Tongue (tissue), 3 donors: ENCODE measurements at places on chromosomes 1 and 21. TPM values are rescaled to one million over a fixed set of nuclear protein-coding genes. Genes with fewer than 3 reads are reported as not detected.

DNA sequence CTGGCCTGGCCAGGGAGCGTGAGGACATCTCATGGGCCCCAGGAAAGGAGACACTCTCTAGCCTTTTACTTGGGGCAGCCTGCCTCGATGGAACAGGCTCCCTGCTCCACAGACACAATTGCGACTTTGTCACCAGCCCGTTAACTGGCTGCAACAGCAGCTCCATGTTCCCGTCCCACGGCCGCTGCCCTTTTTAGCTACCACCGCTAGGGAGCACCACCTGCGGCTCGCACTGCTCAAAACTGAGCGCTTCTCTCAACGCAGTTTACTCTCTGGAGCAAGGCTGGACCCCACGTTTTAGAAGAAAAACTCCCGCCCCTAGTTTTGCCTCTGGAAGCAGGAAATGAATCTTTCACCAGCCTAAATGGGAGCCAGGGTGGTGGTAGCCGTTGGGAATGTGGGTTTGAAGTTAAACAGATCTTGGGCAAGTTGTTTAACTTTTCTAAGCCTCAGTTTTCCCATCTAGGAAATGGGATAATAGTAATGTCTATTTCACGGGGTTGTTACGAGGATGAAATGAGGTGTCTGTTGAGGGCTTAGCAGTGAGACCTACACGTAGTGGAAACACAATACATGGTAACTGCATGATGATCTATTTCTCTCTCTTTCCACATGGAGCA is 3.5 kb upstream of the LRRC38 start:
- peak; percentile 40 for DNase-seq

DNA sequence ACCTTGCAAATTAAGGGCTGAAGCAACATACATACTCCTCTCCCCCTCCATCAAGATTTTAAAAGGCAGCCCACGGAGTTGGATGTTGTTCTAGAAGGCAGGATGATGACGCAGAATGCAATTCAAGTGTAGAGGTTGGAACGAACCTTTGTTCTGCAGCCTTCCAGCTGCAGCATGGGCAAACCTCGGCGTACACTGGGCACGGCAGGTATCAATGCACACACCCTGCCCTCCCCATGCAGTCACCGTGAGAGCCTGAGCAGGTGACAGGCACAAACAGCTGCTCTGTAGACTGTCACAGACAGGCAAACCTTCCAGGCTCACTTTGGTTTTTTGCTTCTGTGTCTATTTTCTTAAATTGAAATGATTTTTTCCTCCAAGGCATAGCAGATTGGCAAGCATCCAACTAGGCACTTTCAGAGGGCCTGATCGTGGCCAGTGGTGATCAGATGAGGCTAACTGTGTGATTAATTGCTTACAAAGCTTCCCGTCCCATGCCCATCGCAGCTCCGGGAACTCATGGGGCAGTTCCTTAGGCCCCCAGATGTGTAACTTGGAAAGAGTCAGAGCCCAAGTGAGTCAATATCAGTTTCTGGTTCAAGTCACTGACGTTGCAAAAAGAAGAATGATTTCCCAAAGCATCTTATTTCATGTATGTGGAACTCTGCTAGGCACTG is 82.3 kb downstream of the ITPKB start:
- no peak for DNase-seq

GRCh38 chr1:201309416-201309815 is 26.1 kb downstream of the PKP1 start:
- peak; percentile 86 for DNase-seq

DNA sequence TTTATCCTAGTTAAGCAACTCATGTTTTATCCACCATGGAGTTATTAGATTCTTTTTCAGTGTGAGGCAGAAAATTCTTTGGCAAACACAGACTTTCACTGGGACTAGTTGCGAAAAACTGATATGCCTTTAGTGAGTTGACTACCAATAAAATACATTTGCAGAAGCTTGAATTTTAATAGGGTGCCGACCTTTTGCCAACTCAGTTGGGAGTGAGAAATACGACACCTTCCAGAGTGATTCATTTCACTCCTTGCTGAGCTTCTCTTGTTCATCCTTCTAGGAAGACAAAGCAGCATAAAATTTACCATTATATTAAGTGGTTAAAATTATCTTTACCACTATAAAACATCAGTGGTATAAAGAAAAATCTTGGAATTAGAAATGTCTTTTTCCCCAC is 1.2 kb upstream of the KRTAP23-1 start:
- DNase-seq, result no peak

DNA sequence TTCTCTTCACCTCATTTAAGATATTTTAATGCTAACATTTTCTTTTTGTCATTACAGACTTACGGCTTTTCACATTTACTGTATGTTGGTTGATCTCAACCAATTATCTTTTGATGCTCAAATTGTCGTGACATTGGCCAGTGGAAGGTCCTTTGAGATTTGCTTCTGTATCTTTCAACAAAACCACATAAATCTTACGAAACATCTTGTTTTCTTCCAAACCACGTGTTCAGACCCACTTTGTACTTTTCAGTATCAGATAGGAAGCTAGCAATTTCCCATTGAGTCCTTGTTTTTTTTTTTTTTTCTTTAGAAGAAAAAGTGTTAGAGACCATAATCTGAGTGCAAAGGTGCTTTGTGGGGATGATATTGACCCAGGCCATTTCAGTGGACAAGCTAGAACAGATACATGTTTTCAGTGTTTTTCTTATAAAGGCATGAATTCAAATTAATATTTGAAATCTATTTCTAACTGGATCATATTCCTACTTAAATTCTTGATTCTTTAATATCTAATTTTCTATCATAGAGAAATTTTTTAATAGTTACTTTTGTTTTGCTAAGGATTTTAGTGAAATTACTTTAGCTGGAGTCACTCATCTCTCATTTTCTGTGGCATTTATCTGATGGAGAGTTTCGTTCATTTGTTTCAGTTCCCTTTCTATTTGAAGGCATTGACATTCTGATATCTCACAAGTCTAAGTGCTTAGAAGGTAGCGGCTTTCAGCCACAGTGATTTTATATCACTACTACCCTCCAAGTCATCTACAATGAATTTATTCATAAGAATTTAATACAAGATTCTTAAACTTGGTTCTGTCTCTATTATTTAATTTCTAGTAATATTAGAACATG is 26.7 kb downstream of the ATG4C start:
- no peak for DNase-seq

- DNase-seq, result no peak
Observed at GRCh38 chr1:59672851-59673572, 141.7 kb upstream of the HOOK1 start.

- peak; percentile 73 for DNase-seq
Observed at GRCh38 chr1:31593770-31594632, 17.7 kb downstream of the TINAGL1 start.

GRCh38 chr21:41653243-41653953 is 113.5 kb downstream of the RIPK4 start:
- no peak for DNase-seq

GRCh38 chr1:203702130-203702577 is 62.8 kb upstream of the LAX1 start:
- peak; percentile 86 for DNase-seq

DNA sequence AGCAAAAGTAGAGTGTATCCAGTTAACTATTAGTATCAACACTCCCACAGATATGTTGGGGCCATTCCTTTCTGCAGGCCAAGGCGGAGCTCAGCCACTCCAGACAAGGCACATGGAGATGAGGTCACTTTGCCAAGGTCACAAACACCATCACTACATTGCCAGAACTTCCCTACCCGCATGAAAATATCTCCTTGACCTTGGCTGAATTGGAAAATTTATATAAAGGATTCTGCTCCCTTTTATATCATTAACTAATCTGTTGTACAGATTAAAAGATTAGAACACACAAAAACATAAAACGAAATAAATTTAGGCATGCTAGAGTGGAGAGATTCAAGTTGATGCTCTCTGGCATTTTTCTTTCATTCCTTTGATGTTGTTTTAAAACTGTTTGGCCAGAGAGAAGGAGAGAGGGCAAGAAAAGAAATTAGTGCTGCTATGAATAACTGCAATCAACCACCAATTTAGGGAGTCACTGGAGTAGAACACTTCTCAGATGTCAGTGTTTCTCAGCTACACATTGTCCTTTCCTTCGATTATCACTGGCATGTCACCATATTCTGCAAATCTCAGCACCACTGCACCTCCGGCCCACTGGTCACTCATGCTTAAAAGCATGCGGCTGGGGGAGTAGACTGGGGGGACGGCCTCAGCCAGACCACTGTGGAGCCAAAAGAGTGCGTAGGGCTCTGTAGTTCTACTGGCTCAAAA is 78.7 kb upstream of the ATP1B1 start:
- DNase-seq, result no peak

GRCh38 chr1:78355656-78356055 is 135.1 kb upstream of the PTGFR start:
- no peak for DNase-seq

DNA sequence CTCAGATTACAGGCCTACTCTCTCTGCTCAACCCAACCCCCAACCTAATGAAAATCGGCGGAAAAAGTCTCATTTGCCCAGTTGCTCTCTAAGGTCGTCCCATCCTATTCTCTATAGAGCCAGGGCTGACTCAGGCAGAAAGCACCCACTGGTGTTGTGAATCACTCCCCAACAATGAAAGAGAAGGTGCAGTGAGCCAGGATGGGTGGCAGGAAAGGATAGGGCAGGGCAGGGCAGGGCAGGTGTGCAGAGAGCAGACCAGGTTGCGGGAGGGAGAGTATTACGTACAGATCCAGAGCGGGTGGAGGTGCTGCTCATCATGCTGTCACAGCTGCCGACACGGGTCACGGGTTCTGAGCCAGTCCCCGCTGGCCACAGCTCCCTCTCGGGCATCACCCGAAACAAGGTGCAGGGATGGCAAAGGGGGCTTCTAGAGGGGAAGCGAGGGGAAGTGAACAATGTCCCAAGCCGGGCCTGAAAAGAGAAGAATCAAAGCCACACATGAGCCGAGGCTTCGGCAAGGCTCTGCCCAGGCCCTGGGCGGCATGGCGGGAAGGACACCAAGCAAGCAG is 5.3 kb downstream of the C1orf116 start:
- no peak for DNase-seq

GRCh38 chr1:159902541-159902940 is 2.6 kb upstream of the CFAP45 start:
- DNase-seq, result no peak

DNA sequence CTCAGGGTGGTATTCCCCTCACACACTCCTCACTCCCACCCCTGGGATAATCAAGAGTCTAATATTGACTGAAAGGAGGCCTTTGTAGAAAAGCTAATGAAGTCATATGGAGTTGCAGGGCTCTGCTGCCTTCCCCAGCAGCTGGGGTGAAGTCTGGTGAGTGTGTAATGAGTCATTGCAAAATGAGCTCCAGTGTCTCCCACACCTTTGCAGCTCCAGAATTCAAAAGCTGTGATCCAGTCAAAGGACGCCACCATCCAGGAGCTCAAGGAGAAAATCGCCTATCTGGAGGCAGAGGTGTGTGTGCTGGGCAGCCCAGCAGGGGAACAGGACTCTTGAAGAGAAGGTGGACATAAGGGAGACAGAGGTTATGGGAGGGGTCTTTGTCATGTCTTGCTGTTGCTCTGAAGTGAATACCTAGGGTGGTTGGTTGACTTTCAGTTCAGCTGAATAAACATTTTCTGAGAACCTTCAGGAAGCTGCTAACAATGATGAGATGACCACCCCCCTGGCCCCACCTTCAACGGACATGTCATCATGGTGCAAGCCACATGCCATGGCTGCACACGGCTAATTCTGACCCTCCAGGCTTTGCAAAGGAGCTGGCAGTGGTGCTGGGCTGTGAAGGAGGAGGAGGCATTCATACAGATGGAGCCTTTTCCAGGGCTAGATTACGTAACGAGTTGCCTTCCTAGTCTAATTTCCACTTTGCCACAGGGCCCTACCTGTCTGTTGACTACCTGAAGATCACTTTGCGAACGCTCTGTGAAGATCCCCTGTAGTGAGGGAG is 32.2 kb upstream of the SNX27 start:
- DNase-seq, result no peak

GRCh38 chr1:161946071-161946987 is 77.3 kb downstream of the OLFML2B start:
- peak; percentile 61 for DNase-seq

GRCh38 chr21:42737951-42738590 is 84.7 kb downstream of the PDE9A start:
- DNase-seq, result peak; percentile 36

DNA sequence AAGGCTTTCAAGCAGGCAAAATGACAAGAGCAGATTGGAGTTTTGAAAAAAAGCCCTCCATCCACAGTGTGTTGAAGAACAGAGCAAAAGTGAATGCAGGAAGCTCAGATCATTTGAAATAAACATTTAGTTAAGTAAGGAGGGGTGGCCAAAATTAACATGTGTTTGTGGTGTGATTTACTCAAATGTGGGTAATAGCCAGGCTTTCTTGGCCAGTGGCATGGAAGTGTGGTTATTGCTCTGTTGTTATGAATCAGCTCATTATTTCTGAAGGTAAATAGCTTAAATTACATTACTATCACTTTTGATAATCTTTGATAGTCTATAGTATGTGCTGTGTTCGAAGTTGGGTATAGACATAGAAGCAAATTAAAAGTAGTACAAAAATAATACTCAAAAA is 485.9 kb downstream of the LMO4 start:
- DNase-seq, result no peak

DNA sequence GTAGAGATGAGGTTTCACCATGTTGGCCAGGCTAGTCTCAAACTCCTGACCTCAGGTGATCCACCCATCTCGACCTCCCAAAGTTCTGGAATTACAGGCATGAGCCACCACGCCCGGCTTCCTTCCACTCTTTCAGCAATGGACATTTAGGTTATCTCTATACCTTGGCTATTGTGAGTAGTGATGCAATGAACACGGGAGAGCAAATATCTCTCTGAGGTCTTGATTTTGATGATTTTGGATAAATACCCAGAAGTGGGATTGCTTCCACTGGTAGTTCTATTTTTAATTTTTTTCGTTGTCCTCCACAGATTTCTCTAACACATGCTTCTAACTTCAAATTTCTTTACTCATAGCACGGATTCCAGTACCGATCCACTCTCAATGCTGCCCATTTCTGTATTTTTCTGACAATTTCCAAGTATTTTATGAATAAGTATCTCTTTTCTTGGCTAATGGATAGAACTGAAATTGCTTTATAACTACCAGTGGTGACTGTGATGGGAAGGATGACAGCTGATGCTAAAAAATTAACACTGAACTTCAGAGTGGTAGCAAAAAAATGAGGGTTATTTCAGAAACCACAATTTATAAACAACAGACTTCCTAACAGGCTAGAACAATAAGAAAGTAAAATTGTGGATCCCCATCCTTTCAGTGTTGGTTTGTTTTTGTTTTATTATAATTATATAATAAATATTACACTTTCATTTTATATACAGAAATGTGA is 327.5 kb upstream of the RUNX1 start:
- no peak for DNase-seq

GRCh38 chr21:19830446-19830845 is 1167.8 kb upstream of the NCAM2 start:
- no peak for DNase-seq

The KRTAP21-2 gene
- total RNA-seq, result not detected

The TIE1 gene
- total RNA-seq, result 62.3 TPM

The HSD11B1 gene
- 1.1 TPM for total RNA-seq

The SYDE2 gene
- 18.4 TPM for total RNA-seq

The FCGR2B gene
- 1.6 TPM for total RNA-seq

The REN gene
- total RNA-seq, result not detected

The SNRPE gene
- total RNA-seq, result 90.5 TPM

The SLC45A3 gene
- total RNA-seq, result 4.2 TPM

The OR14A16 gene
- not detected for total RNA-seq

The FCAMR gene
- total RNA-seq, result not detected

The NPHS2 gene
- total RNA-seq, result not detected

The ADGRB2 gene
- 7.9 TPM for total RNA-seq
